ENCODE measurements at places on chromosomes 5 and 9.

- no peak for DNase-seq
Measured at GRCh38 chr5:109877670-109878045, 187.9 kb downstream of the MAN2A1 start.

- no peak for DNase-seq
Measured at GRCh38 chr9:92605224-92605623, 64.7 kb downstream of the IPPK start.

- peak; percentile 61 for DNase-seq
Measured at GRCh38 chr5:99331061-99331460, 402.3 kb upstream of the CHD1 start.

- DNase-seq = no peak
Measured at GRCh38 chr5:50576686-50577256, 89.7 kb upstream of the PARP8 start.

- no peak for DNase-seq
Measured at GRCh38 chr5:127942246-127943060, 141.1 kb upstream of the SLC12A2 start.

DNA sequence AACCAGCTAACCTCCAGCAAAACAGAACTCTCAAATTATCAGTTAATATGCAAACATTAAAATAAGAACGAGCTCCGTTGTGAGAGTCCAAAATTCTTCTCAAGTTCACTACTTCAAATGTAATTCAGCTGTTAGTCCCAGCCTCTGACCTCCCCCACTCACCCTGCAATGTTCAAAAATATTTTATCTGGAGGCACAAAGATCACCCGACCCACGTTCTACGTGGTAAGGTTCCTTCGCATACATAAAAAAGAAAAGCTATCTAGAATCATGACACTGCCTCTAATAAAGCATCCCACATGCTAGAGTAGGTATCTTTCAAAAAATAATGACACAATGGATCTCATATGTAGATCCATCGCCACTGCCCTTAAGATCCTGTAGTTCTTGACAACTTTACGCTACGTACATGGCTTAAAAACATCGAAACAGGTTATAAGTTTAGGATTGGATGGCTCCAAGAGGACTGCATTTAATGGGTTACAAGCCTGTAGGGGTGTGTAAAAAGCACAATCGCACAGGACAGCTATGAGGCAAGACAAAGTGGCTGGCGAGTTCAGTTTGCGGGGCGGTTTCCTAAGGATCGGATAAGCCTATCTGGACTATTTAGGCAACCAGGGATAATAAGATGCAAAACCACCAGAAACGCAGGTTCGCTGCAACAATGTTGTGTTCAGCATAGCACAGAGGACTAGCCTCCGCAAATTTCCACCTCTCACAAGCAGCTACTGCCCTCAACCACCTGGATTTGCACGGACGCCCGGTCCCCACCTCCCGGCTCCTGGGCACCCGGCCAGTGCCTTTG is 969 bp downstream of the CLK4 start:
- no peak for DNase-seq

DNA sequence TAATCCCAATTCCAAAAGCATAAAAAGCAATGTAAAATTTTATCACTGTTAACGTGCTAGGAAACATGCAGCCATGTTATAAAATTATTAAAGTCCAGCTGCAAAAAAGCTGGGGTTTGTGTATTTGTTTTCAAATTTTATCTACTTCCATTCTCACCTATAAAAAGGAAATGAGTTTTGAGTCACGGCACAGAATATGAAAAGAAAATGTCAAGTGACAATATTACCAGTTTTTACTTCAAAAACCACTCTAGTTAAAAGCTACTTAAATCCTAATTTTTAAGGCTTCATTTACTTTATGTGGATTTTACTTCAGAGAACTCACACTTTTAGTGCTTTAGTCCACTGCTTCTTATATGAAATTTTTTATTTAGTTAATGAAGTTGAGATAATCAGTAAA is 72.7 kb upstream of the IFNE start:
- no peak for DNase-seq

GRCh38 chr5:172558076-172558976 is 82.7 kb upstream of the NEURL1B start:
- peak; percentile 57 for DNase-seq

DNA sequence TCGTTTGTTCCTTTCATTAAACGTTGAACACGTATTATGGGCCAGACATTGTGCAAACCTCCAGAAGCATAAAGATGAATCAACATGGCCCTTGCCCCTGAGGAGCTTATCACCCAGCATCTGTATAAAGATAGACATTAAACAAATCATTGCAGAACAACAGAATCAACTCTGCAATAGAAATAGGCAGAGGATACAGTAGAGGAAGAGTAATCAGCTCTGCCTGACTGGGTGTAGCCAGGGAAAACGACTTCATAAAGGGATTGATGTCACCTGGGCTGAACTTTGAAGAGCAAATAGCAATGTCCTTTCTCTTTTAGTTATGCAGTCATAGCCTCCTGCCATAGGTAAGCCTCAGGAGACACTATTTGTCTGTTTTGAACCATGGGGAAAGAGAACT is 13.4 kb downstream of the RGS7BP start:
- no peak for DNase-seq

- no peak for DNase-seq
Measured at GRCh38 chr5:167759057-167759821, 532.2 kb upstream of the WWC1 start.

DNA sequence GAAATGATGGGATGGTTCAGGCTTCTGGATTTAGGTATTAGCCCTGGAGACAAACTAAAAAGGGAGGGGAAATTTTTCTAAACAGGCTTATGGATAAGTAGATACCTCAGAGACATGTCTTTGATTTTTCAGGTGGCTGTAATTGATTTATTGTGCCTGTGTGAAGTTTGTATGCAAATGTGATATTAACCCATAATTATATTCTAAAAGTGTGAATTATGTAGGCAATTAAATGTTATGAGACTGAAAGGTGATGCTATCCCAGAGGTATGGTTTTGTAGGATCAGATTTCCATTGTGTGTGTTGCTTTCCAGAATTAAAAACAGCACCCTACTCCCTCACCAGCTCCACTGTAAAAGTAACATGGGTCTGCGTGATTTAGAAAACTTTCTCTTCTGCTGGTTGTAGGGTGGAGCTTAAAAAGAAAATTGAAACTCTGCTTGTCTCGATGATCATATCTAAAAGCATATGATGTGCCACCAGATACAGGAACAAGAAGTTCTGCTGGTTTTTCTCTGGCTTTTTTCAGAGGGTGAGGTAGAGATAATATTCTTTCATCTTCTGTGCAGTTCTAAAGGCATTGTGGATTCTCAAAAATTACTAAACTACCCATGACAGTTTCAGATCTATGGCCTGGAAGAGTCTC is 71.8 kb upstream of the TAF11L2 start:
- DNase-seq = no peak

GRCh38 chr5:151694035-151694485 is 7.3 kb upstream of the SPARC start:
- peak; percentile 77 for DNase-seq

DNA sequence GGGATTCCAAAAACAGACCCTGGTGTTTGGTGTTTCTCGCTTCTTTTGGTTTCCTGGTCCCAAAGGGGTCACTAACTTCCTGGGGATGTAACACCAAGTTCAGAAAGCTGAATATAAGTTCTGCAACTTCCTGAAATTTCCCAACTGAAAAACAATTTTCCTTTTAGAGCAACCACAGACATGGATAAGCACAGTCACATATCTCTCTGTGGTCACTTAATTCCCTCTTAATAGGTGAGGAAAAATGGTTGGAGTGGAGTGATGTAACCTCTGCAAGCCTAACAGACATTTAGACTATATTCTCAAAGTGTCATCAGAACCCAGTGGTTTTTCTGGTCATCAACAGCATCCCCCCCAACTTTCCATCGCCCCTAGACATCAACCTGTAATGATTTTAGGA is 135.3 kb downstream of the PRELID2 start:
- DNase-seq = no peak

DNA sequence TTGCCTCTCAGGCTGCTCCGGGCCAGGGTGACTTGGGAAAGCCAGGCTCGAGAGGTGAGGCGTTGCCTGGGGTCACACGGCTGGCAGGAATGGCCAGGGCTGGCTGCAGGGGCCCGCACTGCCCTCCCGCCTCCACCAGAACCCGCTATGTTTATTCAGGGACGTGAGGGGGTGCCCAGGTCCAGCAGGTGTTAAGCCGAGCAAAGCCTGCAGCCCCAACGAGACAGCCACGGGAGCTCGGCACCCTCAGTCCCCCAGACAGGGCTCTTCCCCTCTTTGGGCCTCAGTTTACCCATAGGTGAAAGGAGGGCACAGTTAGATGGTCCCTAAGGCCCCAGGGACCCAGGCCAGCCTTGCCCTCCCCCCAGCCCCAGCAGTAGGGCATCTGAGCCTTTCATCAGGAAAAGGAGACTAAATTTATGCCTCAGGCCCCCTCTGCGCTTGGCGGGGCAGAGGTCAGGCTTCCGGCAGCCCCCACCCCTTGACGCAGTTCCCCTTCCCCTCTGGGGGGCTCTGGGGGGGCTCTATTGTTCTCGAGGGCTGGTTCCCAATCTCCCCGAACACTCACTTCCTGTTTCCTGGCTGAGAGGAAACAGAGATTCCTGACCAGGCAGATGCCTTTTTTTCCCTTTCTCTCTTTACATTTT is 7.1 kb upstream of the EGFL7 start:
- no peak for DNase-seq

- no peak for DNase-seq
Measured at GRCh38 chr9:94772144-94772543, 45.6 kb downstream of the AOPEP start.

- no peak for DNase-seq
Measured at GRCh38 chr5:58380655-58381054, 79.2 kb downstream of the PLK2 start.

DNA sequence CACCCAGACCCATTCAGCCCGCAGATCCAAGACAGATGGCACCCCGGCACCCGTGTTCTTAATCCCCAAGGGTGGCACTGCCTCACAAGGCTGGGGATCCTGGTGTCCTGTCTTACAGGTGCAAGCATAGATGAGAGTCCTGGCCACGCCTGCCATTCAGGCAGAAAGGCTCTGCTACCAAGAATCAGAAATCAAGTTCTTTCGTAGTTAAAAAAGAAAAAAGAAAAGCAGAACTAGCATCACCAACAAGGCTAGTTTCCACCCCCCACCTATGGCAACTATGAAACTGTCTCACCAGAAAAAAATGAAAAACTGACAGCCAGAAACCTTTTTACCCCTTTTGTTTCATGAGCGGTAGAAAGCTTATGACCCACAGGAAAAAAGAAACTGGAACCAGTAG is 170.4 kb downstream of the SYK start:
- DNase-seq = no peak

DNA sequence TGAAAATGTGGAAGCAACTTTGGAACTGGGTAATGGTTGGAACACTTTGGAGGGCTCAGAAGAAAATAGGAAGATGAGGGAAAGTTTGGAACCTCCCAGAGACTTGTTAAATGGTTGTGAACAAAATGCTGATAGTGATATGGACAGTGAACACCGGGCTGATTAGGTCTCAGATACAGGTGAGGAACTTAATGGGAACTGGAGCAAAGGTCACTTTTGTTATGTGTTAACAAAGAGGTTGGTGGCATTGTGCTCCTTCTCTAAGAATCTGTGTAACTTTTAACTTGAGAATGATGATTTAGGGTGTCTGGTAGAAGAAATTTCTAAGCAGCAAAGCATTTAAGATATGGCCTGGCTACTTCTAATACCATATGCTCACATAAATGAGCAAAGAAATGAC is 36.4 kb upstream of the CXCL14 start:
- no peak for DNase-seq

DNA sequence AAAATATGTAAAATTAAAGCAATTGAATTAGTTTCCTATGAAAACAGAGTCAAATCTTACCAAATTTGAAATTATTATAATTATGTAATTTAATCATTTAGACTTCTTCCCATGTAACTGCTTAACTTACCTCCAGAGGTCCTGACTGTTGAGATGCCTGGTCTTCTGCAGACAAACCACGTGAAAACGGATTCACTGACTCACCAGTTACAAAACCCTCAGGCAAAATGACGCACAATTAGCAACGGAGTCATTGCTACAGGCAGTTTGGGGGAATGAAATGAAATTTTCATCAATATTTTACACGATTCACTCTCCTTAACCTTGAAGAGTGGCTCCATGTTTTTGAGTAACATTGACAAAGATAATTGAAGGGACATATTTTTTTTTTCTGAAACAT is 460.8 kb downstream of the MTRR start:
- no peak for DNase-seq

GRCh38 chr5:171857489-171857876 is 71.9 kb downstream of the SMIM23 start:
- no peak for DNase-seq

GRCh38 chr5:173313351-173313801 is 14.8 kb downstream of the STC2 start:
- DNase-seq = no peak

DNA sequence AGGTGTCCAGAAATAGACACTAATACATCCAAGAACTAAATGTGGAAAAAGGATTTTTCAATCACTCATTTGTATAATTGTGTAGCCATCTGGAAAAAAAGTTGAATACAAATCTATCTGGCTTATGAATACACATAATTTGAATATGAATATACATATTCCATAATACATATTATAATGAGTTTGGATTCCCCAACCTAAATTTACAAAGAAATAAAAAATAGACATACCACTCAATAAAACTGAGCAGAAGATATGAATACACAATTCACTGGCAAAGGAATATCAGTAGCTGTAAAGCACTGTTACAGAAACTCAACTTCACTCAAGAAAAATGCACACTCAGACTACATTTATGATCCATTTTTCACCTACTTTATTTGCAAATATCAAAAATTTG is 121.9 kb upstream of the EDIL3 start:
- no peak for DNase-seq

DNA sequence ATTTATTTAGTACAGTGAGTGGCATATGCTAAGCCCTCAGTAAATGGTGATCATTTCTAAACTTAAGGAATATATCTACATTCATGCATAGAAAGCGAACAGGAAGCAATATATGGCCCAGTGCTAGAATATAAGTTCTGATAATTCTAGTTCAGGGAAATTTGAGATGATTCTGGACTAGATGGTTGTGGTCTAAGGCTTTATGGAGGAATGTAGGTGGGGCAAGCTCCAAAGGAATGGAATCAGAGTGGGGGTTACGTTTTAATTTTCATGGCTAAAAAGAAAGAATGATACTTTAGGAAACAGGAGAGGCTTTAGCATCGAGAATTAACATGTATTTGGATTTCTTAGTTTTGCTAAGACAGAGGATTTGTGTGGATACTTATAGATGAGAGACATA is 56.1 kb downstream of the MTREX start:
- no peak for DNase-seq

GRCh38 chr5:96855031-96855872 is 21.0 kb upstream of the ERAP2 start:
- no peak for DNase-seq

Data from SJCRH30 (cell line).